ENCODE measurements at places on chromosomes 11 and 22.

GRCh38 chr22:36233796-36234195, 5.5 kb downstream of the APOL2 start:
- DNase-seq: no peak

DNA sequence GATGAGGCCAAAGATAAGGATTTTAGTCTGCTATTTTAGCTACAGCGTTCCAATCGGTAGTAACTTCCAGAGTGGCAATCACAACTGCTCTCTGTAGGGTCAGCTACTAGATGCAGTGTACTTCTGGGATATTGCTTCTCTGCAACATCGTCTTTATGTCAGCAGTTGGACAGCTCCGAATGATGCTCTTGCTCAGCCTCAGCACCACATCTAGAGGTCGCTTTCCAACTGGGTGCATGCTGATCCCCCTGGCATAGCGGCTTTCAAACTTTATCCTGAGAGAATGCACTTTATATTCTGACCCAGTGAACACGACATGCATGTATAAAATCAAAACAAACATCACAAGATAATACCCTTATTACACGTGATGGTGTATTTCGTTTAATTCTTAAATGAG, 219.6 kb downstream of the C11orf87 start:
- DNase-seq: peak; percentile 38

- DNase-seq: no peak
Observed at GRCh38 chr11:130465263-130465662, 16.8 kb downstream of the ADAMTS15 start.

DNA sequence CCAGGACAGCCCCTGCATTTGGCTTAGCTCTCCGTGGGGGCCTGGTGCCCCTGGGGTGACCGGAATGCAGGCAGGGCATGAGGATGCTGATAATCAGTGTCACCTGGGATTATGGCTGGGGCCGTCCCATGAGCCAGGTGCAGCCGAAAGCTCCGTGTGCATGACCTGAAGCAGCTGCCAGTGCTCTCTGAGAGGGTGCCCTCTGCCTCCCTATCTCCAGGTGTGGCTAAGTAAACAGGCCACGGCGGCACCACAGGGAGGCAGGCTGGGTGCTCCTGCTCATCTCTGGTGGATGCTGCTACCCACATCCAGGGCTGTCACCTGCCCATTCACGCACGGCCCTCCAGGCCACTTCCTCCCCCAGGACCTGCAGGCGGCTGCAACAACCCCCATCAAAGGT, 29.8 kb downstream of the DUSP8 start:
- DNase-seq: no peak

GRCh38 chr22:50281957-50282356, 11.8 kb upstream of the MAPK11 start:
- DNase-seq: no peak

DNA sequence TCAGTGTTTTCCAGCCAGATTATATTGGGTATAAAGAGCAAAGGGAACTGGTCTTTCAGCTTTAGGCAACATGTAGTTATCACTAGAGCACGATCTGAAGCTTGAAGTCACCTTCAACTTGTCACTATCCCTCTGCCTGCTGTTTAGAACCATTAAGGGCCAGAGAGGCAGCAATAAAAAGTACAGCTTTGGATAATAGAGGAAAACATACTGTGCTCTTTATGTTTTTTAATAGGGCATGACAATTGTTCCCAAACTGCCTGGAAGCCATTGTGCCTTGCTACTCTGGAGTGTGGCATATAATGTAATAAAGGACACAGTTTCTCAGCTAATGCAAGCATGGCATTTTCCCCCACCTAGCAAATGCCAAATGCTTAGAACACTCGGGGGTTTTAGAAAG, 1912.0 kb upstream of the RAG2 start:
- no peak for DNase-seq

DNA sequence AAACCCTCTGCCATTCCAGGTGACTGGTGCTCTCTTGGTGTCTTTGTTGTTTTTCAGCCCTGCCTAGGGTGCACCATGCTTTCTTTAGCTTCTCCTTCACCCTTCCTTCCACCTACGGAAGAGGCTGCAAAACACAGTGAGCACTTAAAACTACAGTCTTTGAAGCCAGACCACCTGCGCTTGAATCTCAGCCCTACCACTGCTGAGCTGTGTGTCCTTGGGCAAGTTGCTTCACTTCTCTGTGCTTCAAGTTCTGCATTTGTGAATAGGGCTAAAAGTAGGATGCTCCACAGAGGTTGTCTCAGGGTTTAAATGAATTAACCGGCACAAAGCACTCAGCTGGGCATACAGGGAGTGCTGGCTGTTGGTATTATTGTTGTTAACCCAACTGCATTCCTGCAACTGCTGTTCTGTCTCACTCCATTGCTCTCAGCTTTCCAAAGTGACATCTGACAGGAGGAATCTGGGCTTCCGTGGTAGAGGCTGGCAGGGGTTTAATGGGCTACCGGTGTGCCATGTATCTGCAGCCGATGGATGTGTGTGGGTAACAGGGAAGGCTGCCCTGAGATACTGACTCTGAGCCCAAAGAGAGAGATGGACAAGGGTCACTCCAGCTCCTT, 139.3 kb downstream of the FBXO7 start:
- DNase-seq: no peak

DNA sequence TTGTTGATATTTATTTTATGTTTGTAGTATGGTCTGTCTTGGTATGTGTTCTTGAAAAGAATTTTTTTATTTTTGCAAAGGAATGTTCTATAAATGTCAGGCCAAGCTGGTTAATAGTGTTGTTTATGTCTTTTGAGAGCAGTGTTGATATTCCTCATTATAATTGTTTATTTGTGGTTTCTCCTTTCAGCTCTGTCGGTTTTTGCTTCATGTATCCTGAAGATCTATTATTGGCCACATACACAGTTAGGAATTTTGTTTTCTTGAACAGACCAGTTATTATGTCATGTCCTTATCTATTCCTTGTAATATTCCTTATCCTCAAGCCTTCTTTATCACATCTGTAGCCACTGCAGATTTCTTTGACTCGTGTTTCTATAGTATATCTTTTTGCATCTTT, 56.5 kb downstream of the PDHX start:
- DNase-seq: no peak

- peak; percentile 28 for DNase-seq
Observed at GRCh38 chr22:46072110-46072881, 78.0 kb upstream of the PPARA start.

GRCh38 chr11:128628686-128629085, 41.3 kb upstream of the ETS1 start:
- DNase-seq: no peak

- DNase-seq: no peak
Observed at GRCh38 chr22:26008587-26008986, 160.7 kb upstream of the SEZ6L start.

- no peak for DNase-seq
Observed at GRCh38 chr22:44524806-44525205, 26.8 kb upstream of the RTL6 start.

- DNase-seq: no peak
Observed at GRCh38 chr22:39173787-39174497, 21.5 kb upstream of the CBX7 start.

DNA sequence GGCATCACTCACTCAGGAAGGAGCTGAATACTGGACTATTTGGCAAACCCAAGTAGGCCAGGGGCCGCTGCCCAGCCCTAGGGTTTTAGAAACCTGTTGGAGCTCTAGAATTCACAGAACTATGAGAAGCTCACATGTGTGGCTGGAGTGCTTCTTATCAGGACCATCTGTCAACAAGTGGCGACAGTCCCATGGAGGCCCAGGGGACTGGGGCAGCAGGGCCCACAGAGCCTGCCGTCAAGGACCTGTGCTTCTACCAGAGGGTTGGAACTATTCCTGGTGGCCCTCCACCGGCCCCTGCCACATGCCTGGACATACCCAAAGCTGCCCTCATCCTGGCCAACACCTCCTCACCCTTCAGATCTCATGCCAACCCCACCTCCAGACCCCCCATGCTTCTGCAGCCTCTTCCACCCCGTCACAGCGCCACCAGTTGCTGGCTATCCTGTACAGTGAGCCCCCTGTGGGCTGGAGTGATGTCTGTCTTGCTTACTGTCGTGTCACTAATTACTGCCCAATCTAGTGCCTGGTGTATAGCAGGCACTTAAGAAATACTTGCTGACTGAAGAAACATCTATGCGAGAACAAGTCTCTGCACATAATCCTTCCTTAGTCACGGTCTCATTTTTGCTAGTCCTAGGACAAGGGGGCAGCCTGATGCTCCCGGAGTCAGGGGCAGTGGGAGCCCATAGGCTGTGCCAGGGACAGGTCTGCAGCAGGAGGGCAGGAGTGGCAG, 27.2 kb upstream of the RASL10A start:
- no peak for DNase-seq

- DNase-seq: no peak
Observed at GRCh38 chr11:63532799-63533475, 3.7 kb upstream of the PLAAT4 start.

DNA sequence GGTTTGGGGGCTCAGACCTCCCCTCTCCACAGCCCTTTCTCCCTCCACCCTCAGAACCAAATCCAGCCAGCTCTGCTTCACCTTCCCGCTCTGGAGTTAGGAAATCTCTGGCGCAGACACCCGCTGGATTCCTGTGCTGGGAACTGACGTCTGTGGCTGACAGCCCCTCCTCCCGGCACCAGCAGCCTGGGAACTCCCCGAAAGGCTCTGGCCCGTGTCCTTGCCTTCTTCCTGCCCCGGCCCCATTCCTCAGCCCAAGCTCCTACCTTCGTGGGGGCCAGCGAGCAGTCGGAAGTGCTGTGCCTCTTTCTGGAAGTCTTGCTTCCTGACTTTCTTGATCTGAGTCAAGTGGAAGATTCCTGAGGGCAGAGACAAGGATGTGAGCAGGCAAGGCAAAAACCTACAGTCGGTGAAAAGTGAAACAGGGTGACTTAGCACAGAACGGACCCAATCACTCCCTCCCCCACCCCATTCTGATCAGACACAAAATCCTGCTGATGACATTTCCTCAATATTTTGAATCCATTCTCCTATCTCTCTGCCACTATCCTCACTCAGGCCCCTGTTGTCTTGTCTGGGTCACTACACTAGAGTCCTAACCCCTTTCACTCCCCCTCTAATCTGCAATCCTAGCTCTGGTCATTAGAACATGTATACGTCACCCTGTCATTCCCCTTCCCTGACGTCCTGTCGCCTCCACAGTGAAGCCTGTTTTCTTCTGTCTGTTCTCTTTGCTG, 34.1 kb downstream of the CHRDL2 start:
- DNase-seq: no peak

DNA sequence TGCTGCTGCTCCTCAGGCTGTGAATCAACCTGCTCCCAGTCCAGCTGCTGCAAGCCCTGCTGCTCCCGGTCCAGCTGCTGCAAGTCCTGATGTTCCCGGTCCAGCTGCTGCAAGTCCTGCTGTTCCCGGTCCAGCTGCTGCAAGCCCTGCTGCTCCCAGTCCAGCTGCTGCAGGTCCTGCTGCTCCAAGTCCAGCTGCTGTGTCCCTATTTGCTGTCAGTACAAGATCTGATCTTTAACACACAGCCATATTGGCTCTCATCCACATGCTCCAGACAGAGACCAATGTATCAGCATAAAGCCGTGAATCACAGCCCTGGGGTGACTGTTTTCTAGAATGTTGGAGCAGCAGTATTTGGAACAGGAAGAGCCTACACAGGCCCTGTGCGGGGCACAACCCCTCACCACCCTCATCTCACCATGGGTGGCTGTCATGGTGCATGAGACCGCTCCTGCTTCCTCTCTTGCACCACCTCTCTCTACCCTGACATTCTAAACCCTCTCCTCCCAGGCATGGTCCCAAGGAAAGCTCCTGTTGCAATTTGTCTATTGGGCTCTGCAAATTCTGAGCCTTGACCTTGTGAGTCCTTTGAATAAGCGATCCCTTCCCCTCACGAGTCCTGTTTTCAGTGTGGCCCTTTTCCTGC, 3.5 kb downstream of the KRTAP5-10 start:
- no peak for DNase-seq

- DNase-seq: no peak
Observed at GRCh38 chr22:29773233-29773632, 6.1 kb downstream of the UQCR10 start.

GRCh38 chr11:83697518-83697917, 411.4 kb upstream of the CCDC90B start:
- no peak for DNase-seq

- DNase-seq: no peak
Observed at GRCh38 chr22:48804811-48805301, 1022.8 kb downstream of the BRD1 start.

DNA sequence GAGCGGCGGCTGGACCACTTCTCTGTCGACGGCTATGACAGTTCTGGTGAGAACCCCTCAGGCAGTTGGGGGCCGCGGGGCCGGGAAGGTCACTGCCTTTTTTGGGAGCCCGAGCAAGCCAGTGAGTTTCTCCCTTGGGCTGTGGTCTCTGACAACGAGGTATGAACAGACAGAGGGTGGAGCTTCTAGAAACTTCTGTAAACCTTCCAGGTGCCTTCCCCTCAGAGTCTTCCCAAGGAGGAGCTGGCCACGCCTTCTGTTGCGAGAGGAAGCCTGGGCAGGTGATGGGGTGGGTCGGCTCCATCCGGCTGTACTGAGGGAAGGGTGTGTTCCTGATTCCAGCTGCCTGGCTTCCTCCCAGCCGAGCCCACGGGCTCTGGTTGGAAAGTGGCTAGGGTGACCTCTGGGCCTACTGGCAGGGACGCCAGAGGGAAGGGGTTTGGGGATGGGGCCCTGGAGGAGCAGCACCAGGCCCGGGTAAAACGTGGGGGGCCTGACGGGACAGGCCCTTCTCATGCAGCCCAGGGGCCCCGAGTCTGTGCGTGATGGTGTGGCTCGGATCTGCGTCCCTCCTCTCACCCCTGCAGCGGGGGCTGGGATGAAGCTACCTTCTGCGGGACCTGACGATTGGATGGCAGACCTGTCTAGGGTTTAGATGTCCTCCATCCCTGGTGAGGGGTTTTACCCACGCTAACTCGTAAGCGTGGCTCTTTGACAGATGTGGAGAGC, 110.8 kb downstream of the KCNQ1OT1 start:
- DNase-seq: no peak

GRCh38 chr11:95296621-95297025, 65.6 kb upstream of the SESN3 start:
- no peak for DNase-seq

DNA sequence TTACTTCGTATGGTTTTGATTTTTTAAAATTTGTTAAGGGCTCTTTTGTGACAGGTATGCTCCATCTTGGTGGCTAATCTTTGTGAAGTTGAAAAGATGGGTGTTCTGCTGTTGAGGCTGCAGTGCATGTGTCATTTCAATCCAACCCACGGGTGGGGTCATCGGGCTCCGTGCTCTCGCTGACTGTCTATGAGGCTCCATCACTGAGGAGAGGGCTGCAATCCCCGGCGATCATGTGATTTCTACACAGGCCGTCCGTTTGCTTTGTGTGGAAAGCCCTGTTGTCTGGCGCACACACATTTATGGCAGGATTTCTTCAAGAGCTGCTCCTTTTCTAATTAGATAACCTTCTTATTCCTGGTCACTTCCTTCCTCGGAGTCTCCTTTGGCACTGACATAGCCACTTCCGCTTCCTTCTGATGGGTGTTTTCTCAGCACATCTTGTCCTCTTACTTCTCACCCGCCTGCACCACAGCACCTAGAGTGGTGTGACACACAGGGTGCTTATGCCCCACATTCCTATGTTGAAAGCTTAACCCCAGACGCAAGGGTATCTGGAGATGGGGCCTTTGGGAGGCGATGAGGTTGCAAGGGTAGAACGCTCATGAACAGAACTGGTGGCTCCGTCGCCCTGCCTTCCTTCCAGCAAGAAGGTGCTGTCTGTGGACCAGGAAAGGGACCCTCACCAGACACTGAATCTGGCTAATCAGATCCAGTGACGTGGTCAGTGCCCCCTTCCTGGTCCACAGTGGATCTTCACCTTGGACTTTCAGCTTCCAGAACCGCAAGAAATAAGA, 9.4 kb downstream of the MOB2 start:
- no peak for DNase-seq

All from HEK293T (cell line).